WTC11 (cell line): ENCODE measurements at places on chromosomes 1 and 21.

GRCh38 chr1:201942129-201942495, 4.2 kb downstream of the LMOD1 start:
- no peak for DNase-seq

DNA sequence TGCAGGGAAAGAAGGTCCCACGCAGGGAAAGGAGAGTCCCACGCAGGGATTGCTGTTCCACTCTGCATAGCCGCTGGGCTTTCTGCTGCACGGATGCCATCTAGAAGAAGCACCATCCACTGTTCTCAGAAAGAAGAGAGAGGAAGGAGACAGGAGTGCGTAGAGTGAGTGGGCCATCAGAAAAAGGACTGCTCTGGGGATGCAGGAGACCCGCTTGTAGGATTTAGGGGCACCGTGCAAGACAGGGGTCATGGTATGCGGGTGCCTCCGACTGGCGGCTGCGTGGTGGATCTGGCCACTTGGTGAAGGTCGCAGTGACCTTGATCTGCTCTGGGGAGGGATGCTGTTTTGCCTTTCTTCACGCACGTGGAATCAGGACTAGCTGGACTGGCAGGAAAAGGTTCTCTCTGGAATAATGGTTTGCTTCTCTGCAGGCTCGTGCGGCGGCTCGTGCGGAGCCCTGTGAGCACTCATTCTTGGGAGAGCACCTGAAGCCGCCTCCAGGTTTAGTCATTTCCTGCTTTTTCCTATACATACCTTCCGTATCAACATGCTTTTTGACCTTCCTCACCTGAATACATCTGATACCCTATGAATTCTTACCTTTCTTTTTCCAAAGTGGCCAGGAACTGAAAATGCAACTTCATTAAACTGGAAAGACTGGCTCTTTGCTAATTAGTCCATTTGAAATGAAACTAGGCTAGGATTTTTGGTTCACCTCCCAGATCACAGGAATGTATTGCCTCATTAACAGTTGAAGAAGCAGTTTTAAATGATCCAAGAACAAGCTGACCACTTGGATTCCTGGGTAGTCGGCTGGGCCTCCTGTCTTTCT, 181.6 kb downstream of the KIF26B start:
- no peak for DNase-seq

DNA sequence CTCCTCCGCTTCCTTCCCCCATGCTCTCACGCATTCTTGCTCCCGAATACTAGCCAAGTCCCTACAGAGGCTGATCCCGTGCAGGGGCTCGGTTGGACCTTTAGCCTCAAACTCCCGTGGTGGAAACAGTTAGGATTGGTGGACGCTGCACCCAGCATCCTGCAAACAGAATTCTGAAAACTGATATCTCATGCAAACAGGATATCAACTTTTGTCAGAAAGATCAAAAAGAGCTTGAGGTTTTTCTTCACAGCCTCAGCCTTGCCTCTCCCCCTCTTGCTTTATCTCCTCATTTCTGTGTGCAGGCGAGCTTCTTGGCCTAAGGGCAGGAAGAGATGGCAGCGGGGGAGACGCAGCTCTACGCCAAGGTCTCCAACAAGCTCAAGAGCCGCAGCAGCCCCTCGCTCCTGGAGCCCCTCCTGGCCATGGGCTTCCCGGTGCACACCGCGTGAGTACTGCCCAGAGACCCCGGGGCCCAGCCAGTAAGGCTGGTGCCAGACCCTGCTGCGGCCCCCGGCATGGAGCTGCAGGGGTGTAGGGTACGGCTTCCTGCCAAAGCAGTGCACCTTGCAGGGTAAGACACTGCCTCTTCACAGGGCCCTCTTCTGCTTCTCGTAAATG, at the start of gene UBASH3A:
Gene UBASH3A (plus strand): TSS at position 292 of the 621 bp plus-strand sequence. CDS start 44 bp downstream, at position 336.
- no peak for DNase-seq

- DNase-seq, result no peak
These were observed 17.0 kb downstream of the CITED4 start for GRCh38 chr1:40844887-40845878.

DNA sequence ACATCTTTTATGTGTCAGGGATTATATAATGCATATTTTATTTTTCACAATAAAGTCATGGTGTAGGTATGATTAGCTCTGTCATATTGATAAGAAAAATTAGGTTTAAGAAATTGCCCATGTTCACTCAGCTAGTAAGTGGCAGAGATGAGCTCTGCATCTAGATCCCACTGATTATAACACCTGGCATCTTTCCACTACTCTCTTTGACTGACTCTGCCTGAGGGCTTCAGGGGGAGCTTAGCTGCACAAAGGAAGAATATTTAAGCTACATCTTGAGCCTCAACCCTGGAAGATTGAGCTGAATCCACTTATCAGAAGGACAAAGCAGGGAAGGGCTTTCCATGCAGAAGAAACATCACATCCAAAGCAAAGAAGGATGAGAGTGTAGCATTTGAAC, 190.4 kb downstream of the MIS18A start:
- DNase-seq, result no peak

DNA sequence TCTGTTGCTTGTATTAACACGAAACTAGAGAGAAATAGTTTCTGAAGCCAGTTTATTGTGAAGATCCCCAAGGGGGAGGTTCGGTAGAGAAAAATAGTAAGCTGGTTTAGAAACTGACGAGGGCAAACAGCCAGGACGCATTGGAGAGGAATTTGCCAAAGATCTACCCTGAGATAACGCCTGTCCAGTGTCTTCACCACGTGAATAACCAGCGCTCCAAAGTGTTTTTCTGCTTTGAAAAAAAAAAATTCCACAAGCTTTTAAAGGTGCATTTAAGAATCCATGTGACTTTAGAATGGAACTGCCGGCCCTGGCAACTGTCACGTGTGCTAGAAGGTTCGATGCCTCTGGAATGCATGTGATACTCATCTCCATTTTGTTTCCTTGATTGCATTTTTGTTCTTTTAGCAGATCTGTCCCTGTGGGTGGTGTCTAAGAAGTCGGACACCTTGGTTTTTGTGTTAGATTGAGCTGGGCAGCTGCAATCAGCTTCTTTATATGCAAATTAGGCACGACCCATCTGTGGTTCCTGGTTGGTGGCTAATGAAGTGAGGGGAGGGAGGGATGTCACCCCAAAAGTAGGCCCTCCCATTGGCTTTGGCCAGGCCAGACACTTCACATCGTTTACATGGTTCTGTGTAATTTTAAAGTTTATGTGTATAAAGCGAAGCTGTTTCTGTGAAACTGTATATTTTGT, 1.3 kb upstream of the THAP3 start:
- no peak for DNase-seq

GRCh38 chr21:31136891-31137290, 98.6 kb upstream of the KRTAP19-8 start:
- DNase-seq, result no peak

DNA sequence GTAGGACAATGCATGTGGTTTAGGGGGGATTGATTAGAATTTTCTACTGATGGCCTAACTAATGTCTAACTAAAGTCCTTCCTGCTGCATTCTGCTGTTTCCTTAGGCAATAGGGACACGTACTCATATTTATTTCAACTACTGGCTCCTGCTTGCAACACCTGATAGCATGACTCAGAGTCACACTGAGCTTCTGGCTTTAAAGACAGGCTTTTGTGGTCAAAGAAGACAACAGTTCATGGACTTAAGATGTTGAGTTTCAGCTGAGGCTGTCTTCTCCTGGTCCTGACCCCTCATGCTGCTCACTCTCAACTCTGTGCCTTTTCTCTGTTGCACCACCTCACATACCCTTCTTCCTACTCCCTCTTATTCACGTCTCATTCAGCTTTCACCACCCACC, 29.1 kb upstream of the TRABD2B start:
- DNase-seq, result no peak

DNA sequence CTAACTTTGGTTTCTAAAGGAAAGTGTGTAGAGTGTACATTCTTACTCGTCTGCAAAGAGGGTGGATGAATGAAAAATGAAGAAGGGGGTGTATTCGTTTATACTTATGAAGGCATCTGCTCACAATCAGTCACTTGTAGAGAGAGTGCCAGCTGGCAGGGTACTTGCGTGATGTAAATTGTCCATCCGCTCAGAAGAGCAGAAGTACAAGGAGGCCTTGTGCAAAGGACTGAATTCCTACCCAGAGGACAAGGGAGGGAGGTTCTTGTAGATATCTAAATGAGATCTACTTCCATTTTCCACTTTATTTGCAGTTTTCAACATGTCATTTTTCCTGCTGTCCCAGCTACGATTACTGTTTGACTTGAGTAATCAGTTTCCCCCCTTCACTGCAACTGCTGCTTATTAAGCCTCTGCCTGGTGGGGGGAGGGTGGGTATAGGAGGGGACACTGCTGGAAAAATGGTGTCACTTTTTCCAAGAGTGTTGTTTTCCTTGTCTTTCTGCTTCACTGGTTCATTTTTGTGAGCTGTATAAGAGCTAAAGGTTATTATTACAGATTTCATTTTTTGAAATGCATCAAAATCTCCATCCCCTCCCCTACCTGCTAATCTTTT, 67.3 kb downstream of the LAMC1 start:
- DNase-seq, result no peak

DNA sequence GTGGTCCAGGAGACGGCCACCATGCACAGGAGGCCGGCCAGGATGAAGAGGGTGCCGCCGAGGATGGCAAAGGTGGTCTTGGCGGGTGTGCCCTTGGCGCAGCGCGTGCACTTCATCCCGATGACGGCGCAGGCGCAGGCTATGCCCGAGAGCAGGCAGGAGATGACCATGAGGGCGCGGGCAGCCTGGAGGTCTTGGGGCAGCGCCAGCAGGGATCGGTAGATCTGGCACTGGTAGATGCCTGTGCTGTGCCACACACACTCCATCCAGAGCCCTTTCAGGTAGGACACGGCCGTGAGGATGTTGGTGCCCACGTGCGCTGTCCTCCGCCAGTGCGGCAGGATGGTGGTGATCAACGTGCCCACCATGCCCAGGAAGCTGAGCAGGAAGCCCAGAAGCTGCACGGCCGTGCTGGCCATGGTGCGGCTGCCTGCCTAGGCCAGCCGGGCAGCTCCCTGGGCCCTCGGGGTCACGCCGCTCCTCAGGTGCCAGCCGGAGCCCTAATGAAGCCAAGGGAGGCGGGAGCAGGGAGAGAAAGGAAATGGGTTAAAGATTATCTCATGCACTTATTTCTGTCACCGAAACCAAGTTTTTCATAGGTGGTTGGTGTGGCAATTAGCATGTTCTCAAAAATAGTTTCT, 18.5 kb downstream of the CLDN14 start:
- no peak for DNase-seq

DNA sequence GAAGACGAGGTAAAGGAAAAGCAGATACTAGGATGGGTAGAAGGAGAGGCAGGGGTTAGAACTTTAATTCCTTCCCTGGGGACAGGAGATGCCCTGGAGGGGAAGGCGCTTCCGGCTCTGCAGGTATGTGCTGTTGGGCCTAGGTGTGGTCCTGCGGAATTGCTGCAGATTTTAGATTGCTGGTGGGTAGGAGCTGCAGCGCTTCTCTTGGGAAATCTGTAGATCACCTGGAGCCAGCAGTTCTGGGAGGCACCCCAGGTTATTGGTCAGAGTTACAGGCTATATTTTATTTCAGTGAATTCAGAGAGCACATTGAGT, 1.1 kb downstream of the MGST3 start:
- peak; percentile 21 for DNase-seq

DNA sequence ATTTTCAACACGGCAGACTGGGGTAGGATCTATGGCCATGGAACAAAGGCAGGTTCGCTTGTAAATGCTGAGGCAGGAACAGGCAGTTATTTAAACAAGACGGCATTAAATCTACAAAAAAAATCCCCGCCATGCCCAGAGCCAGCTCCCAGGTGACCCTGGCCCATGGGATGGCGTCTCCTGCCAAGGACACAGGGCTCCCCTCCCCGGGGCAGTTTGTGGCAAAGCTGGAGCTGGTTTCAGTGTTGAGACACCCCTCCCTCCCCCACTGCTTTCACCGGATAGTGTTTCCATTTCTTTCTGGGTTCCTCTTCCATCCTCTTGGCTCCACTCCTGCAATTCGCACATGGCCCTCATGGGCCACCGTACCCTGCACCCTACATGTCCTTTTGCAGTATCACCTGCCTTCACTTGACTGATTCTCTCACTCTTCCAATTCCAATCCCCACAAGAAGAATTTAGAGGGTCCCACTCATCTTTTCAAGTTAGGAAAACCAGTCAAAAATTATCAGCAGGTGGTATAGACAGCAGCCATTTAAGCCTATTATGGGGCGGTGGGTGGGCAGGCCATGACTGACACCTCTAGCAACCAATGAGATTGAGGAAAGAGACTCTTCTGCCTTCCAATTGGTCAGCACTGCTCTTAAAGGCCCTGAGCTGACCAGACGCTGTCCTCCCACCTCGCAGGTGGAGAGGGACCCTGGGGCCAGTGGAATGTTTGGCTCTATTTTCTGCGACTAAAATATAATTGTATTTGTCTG, 52.0 kb downstream of the OLIG1 start:
- DNase-seq, result peak; percentile 50

DNA sequence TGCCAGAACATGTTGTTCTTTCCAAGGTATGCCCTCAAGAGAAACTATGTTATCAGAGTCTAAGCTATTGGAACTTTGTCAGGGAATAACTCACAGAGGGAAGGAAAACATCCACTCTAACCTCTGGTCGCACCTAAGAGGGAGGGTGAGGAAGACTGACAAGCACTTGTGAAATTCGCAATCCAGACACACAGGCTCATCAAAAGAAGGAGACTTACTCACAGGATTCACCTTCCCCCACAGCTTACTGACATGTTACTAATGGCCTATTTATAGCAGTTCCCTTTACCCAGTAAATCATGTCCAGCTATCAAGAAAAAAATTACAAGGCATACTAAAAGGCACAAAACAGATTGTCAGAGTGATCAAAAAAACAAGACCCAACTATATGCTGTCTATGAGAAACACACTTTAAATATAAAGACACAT, 36.9 kb downstream of the WDR64 start:
- DNase-seq, result no peak

GRCh38 chr21:39373634-39374033, 24.7 kb upstream of the HMGN1 start:
- DNase-seq, result no peak
